ENCODE measurements at places on chromosomes 6 and 20. TPM values are rescaled to one million over a fixed set of nuclear protein-coding genes. Genes with fewer than 3 reads are reported as not detected.
A peak's percentile ranks its signal among the peaks of the same experiment; 100 is the strongest.

- no peak for DNase-seq
These were observed 132.1 kb downstream of the KIF13A start for GRCh38 chr6:17855381-17855780.

DNA sequence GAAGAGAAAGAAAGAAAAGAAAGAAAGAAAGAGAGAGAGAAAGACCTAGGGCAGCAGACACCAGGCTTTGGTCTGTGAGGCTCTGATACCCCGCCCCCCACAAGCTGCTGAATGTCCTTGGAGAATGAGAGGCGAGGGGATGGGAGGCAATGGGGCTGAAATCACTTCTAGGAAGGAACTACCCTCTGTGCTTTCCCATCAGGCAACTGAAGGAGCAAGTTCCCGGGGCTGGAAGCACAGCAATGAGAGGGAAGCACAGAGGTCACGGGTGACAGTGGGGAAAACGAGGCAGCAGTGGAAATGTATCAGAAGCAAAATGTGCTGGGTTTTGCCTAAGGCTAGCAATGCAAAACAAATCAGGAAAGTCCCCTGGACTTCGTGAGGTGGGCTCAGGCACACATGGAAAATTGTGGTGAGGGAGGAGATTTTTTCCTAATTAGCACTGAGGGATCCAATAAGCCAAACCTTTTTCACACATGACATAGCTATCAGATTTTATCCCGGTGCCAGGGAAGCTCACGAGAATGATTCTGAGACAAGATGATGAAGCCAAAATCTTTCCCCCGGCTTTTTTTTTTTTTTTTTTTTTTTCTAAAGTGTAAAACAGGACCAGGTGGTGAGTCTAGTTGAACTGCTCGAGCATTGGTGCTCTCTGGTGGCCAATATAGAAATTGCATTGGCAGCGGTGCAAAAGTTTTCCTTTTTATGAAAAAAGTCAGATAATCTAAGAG lies 16.8 kb upstream of the ARFGEF2 start:
- peak; percentile 75 for DNase-seq

DNA sequence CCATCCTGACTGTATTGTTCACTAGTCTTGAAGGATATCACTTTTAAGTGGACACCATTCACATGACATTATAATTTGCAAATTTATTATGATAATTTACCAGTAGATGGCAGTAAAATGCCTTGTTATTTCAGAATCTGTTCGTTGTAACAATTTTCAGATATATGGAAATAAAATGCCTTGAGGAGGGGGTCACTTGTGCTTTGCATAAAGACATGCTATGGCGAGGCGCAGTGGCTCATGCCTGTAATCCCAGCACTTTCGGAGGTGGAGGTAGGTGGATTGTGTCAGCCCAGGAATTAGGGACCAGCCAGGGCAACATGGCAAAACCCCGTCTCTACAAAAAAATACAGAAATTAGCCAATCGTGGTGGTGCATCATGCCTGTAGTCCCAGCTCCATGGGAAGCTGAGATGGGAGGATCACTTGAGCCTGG lies 9.0 kb upstream of the NCOA6 start:
- DNase-seq, result peak; percentile 10

DNA sequence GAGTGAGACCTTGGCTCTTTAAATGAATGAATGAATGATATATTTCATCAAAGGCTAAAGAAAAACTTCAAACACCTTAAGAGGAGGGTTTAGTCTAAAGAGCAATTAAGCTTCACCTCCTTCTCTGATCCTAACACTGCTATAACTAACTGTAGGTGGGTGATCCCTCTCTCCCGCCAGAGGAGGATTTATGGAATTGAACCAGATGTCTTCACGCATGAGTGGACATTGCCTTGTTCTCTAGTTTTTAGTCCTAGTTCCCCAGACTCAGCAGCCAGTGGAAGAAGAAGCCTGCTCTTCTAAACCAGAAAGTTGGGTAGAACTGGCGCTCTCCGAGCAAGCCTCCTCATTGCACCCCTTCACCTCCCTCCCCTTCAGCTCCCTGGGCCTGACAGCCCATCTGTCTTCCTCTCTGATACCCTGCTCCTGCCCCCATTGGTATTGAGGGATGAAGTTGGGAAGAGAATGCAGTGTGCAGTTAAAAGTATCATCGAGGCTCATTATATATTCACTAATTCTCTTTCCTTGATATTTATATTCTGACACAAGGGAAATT lies 142.7 kb downstream of the ARID1B start:
- DNase-seq, result no peak

DNA sequence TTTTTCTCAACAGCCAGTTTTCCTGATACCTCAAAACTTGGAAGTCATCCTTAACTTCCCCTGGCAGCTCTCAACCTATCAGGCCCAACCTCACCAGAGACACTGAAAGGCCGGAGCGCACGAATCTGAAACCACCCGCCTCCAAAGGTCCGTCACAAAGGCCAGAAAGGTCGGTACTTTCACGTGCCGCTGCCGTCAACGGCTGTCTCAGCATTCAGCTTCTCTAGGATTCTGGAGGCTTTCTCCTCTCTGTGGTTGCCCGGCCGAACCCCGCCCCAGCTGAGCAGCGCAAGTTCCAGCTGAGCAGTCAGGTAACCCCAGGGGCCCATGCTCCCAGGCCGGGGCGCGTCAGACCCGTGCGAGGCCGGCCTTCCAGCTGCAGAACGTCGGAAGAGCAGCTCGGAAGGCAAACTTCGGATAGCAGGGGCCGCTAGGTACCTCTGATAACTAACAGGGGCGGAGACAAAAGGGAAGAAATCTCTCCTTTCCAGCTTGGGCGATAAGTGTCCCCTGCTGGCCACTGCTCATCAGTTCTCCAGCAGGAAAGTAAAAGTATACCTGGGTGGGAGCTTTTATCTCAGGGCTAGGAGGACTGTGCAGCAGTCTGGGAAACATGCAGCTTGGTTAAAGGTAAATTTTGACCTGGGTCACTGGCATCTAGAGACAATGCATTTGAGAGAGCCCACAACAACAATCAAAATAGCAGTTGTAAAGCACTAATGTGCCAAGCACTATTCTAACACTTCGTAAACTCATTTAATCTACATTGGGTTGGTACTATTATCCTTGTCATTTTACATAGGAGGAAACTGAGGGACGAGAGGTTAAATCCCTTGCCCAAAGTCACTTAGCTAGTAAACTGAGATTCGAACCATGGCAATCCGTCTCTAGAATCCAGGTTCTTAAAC lies 16.1 kb downstream of the ZSCAN12 start:
- DNase-seq, result peak; percentile 74

GRCh38 chr20:53582574-53583351 lies 10.9 kb downstream of the ZNF217 start:
- DNase-seq, result peak; percentile 97

DNA sequence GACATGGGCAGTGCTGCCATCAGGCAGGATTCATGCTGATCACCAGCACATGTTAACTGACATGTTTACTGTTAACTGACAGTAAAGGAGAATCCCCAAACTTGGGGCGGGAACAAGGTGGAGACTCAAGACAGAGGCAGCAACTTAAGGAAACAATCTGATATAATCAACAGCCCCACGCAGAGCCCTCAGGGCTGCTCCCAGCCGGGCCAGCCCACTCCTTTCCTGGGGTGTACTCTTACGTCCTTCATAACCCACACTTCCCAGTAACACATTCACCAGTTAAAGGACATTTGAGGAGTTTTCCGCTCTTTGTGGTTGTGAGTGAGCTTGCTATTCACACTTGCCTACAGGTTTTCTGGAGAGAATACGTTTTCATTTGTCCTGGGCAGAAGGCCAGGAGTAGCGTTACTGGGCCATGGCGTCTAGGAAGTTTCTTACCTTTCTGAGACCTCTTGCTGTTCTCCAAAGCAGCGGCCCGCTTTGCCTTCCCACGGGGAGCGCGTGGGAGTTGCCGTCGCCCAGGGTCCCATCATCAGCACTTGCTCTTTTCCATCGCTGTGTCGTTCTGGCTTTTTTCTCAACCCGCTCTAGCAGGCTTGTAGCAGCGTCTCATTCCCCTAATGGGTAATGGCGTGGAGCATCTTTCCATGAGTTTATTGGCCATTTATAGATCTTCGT lies 56.4 kb downstream of the FOXF2 start:
- no peak for DNase-seq

CENPQ gene
- total RNA-seq, result 9.5 TPM

DNA sequence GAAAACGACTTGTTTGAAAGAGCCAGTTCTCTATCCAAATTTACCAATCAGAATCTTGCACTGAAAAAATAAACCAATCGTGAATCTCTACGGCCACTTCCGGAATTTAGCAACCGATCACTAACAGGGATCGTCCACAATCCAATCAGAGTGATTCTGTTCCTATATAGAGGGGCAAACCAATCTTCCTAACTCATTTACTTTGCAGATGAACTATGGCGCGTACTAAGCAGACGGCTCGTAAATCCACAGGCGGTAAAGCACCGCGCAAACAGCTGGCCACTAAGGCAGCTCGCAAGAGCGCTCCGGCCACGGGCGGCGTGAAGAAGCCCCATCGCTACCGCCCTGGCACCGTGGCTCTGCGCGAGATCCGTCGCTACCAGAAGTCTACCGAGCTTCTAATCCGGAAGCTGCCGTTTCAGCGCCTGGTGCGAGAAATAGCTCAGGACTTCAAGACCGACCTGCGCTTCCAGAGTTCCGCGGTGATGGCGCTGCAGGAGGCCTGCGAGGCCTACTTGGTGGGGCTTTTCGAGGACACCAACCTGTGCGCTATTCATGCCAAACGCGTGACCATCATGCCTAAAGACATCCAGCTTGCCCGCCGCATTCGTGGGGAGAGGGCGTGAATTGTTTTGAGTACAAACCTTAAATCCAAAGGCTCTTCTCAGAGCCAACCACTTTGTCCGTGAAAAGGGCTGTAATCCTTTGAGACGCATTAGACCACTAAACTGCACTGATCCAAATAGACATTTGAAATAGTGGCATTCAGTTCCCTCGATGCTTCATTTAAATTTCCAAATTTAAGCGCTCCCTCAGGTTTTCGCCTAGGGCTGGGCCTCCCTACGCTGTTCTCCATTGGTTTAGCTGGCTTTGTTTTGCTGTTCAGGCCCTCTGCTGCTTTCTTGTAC lies 138.0 kb downstream of the HFE start:
- DNase-seq, result no peak

Data from PC-9 (cell line).